ENCODE measurements at places on chromosomes 5 and 9.

GRCh38 chr5:122067390-122067789 is 10.7 kb downstream of the LOX start:
- no peak for DNase-seq

GRCh38 chr9:104286187-104286586 is 192.1 kb downstream of the SMC2 start:
- no peak for DNase-seq

DNA sequence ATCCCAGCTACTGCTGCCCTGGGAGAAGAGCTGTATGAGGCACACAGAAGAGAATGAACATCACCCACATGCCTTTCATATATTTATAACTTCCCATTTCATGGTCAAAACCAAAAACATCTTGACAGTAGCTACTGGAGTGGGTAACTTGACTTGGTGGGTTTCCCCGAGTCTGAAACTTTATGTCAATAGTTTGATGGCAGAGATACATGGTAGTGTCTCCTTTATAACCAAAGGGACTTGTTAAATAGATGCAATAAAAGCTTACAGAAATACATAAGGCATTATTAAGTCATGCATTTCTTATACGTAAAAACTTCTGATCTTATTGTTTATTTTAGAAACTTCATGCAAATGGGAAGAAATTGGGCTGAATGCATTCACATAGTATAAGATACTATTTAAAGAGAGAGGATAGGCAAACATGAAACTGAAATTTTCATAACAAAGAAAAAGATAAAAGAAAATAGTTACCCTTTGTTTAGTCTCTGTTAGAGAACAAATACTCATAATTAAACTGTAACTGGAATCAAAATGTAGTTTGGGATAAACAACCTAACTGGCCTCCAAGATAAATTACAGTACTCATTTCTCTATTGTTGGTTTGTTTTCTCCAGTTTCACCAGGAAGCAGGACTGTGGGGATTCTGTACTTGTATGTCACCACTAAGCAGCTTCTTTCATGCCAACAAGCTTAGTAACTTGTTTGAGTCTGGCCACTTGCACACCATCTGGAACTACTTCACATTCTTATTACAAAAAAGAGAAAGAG is 459.3 kb upstream of the MEF2C start:
- no peak for DNase-seq

DNA sequence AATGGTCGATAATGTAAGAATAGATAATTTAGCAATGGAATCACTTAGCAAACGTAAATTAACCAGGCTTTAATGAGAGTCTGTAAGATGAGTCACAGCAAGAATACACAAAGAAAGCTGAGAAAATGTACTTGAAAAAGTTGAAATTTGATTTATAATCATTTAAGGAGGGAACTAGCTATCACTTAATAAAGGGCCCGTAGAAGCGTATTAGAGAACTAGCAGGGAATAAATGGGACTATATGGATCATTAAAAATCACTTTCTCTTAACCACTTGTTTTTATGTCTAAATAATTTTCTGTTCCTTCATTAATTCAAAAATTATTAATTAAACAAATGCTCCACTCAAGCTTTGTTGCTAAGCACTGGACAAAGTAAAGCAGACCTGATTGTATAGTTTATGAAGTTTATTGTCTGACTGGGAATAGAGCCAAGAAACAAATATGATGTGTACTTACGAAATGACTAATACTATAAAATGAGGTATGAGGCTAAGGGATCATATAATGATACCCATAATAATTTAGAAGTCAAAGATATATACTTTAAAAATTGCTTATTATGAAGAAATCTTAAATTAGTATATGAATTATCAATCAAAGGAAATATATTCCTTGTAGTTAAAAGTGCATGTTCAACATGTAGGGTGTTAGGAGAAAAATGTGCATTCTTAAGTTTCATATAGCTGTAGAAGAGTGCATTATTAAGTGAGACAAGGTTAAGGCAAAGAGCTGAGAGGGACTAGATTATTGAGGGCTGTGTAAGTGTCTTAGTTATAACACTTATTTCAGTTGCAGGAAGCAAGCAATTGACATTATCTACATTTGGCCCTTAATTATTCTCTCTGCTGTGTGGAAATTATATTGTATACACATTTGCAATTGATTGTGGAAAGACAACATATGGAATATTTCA is 196.8 kb downstream of the PRDM9 start:
- no peak for DNase-seq

DNA sequence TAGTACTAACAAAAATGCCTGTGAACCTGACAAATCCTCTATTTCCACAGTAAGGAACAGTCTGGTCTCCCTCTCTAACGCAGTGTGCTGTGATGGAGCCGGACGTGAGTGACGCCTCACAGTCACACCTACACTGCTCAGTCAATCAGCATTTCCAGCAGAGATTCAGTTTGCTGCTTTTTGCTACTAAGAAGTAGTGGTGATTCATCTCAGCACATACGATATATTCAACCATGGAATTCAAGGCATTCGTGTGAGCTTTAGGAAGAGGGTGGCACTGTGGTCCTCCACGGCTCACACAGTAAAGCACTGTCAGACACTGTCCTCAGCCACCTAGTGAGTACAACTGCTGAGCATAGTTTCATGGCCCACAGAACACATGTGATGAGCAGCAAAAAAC is 70.9 kb downstream of the SETX start:
- no peak for DNase-seq

DNA sequence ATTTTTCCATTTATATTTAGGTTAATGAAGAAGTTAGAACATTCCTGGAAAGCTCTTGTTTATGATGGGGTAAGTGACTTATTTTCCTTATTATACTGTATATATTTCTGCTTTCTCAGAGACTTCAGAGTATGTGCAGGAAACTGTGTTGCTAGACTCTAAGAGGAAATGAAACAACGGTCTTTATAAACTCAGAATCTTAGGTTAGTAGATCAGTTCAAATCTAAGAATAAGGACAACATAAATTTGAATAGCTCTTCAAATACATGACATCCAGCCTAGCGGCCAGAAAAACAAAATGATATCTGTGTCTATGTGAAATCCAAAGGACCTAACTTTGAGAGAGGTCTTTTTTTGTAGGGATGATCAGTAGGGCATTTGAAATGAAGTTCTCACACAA is 94.3 kb downstream of the PRKACG start:
- DNase-seq, result no peak

GRCh38 chr5:125812651-125813050 is 610.6 kb upstream of the GRAMD2B start:
- DNase-seq, result no peak

GRCh38 chr5:160969645-160970044 is 117.6 kb upstream of the ATP10B start:
- DNase-seq, result no peak

DNA sequence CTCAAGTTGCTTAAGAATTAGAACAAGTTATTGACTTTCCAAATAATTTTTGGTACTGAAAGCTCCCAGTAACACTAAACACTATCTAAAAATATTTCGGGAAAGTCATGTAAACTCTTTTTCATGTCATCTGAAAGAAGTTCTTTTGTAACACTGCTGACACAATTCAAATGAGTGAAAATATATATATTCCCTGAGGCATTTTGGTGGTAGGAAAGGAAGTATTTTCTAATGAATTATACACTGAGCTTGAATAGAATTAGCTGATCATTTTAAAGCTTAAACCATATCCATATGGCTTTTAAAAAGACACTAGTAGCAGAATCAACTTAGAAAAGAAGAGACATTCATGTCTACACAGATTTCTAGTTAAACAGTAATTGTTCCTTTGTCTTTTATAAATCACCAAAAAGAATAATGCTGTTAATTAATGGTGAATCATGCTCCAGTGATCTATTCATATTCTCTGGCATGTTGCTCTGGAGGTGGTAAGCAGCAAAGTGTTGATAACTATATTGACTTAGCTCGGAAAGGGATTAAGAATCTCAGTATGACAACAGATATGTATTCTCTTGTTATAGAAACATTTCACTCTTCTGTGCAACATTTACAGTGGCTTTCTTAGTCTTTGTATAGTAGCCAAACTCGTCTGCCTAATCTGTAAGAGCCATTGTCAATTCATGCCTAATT is 27.4 kb upstream of the RFX3 start:
- no peak for DNase-seq

DNA sequence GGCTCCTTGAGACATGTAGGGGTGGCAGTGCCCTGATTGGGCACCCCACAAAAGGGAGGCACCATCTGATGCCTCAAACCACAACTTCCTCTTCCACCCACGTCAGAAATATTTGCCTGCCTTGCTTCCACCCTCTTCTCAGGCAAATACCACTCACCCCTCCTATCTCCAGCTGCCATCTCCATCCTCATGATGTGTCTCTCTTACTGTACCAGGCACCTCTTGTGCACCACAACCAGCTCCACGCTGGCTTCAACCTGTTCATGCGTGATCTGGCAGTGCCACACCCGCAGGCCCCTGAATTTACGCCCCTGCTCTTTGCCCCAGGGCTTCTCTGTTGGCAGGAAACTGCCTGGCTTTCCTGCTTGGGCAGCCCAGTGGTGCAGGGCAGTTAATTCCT is 87.8 kb upstream of the HSPA9 start:
- DNase-seq, result no peak

- no peak for DNase-seq
Measured at GRCh38 chr5:80206282-80206681, 49.6 kb downstream of the SERINC5 start.

GRCh38 chr9:127109212-127109711 is 13.2 kb downstream of the ANGPTL2 start:
- DNase-seq, result no peak

GRCh38 chr9:15293804-15294316 is 13.2 kb downstream of the TTC39B start:
- DNase-seq, result no peak

DNA sequence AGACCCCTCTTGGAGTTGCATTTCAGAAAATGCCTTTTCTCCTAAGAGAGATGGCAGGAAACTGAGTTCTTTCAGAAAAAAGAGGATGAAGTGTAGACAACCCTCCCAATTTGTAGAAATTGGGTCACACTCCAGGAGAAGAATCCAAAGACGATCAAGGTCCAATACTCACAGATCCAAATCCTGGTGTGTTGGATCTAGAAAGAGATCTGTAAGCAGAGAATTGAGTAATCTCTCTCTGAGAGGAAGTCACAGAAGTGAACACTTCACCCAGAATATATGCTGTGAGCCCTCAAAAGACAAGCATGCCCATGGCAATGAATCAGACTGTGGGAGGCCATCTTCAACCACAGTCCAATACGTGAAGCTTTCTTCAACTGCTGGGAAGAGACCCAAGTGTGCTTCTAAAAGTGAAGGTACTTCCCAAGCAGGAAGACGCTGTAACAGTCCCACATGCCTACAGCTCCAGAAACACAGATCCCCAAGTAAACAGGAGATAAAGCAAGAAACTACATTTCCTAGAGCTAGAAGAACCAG is 182.7 kb downstream of the SMC2 start:
- no peak for DNase-seq

- peak; percentile 69 for DNase-seq
Measured at GRCh38 chr5:180090098-180090768, 18.7 kb upstream of the RNF130 start.

DNA sequence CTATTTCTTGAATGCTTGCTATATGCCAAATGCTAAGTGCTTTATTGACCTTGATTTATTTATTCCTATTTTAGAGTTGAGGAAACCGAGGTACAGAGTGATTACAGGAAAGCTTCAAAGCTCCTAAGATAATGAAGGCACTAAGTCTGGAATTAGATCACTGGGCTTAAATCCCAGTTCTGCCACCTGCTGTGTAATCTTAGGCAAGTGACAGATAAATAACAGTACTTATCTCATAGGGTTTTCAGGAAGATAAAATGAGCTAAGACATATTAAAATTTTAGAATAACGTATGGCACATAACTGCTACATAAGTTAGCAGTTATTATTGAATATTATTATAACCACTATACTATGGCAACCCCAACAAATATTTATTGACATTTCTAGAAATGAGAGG is 843.8 kb downstream of the DTWD2 start:
- no peak for DNase-seq
